NCI-H1436 (cell line): ENCODE measurements at places on chromosomes 11 and 22.

GRCh38 chr11:125918140-125918840 lies 14.0 kb downstream of the DDX25 start:
- DNase-seq: no peak

DNA sequence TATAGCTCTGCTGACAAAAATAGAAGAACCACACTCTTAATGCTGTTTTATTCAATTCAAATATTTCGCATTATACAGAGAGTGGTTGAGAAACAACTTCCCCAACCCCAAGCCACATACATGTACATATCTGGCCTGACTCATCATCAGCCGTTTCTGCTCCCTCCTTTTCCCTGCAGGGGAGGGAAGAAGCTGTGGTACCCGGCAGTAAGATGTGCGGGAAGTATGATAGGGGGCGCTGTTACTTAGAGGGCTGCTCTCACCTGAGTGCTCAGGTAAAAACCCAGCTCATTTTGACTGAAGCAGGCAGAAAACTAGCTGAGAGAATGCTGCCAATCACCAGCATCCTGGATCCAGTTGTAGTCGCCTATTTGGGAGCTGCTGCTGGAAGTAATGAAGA lies 85.5 kb downstream of the NELL1 start:
- DNase-seq: peak; percentile 11

DNA sequence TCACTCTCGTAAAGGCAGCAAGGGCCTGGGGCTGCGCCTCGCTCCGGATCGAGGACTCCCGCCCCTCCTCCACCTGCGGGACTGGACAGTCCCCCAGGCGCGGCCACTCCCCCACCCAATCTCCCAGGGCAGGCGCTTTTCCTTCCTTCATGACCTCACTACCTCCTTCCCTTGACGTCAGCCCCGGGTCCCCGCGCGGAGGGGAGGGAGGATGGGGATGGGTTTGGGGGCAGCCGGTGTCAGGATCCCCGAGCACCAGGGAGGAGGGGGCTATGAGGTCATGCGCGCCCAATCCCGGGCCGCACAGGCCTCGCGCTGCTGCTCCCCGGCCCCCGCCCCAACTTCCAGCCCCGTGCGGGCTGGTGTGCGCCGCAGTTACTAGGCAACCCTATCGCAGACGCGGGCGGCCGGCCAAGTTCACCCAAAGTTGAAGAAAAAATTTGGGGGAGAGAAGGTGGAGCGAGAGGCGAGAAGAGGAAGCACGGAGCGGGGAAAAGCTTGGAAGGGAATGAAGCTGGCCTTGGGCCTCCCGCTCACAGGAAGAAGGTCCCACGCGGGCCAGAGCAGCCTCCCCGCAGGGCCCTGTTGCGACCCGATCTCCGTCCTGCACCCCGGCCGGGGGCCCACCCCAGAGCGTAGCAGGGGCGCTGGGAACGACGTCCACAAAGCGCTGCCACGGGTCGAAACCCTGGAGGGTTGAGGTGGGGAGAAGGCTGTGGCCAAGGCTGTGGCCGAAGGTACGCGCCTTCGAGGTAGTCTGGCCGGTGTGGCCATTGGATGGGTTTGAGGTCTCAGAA lies 8.3 kb downstream of the WT1 start:
- no peak for DNase-seq

DNA sequence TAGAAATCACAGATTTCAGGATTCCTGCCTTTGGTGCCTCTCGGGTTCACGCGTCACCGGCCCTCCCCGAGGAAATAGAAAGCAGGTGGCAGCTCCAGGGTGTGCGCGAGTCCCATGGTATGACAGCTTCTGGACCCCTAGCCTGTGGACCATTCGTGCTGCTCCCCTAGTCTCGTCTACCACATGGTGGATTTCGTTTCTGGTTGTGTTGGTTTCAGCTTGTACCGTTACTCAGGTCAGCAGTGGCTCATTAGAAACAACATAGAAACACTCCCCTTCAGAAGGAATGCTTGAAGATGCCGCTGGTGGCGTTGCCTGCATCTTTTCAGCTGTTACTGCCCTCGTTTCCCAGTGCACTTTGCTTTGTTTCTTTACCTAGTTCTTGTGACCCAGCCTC lies 700 bp downstream of the TTC17 start:
- DNase-seq: no peak

- no peak for DNase-seq
Measured at GRCh38 chr11:116918925-116919655, 81.7 kb upstream of the APOA1 start.

DNA sequence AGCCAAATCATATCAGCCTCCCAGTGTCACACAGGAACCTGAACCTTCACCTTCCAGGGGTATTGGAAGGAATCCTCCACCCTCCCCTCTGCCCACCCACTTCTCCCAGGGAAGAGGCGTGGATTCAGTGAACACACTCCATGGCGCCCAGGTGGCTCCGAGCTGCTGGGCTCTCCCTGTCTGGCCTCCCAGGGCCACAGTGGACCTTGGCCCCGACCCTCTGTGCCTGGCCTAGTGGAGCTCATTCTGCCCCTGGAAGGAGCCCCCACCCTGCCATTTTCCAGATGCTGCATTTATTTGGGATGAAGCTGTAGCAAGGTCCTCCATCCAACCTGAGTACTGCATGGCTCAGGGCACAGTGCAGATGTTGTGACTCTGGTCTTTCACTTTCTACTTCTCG lies 1340.1 kb downstream of the TBC1D22A start:
- DNase-seq: no peak

- no peak for DNase-seq
Measured at GRCh38 chr22:44883011-44883421, 126.8 kb downstream of the PHF21B start.

DNA sequence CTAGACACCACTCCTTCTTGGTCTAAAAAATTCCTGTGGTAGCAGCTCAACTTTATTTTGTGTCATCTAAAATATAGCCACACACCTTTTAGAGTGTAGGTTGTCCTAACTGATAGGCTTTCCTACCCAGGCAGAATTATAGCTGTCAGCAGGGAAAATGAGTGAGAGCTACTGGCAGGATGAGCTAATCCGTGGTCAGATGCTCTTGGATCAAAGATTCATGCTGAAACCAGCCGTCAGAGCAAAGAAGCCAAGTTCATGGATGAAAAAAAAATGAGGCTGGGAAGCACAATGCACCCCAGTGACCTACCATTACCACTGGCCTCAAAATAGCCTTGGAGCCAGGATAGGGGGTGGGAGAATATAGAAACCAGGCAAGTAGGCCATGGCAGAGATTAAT lies 113.1 kb upstream of the BLID start:
- no peak for DNase-seq

- no peak for DNase-seq
Measured at GRCh38 chr22:28917747-28918549, 34.6 kb downstream of the ZNRF3 start.

DNA sequence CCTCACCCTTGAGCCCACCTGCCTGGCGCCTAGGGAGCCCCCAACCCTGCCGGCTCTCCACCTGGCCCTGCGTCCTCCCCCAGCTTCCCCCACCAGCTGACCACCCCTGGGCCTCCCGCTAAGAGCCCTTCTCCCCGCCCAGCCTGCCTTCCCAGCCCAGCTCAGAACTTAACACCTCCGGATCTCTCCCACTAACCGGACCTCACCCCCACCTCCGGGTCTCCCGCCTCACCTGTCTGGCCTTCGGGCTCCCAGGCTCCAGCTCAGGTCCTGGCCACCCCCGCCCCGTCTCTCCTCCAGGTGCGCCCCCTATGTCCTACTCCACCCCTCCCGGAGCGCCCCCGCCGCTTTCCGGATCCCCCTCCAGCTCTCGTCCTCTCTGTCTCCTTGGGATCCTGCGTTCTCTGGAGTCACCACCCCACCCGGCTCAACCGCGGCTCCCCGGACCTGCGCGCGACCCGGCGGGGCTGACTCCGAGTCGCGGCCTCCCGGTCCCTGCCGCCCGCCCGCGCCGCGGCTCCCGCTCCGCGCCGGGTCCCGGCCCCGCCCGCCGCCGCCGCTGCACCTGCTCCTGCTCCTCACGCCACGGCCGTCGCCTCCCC lies at the start of gene KCNJ11:
Gene KCNJ11, minus strand, starts transcription at position 51 of the 602 bp plus-strand sequence. CDS start 568 bp downstream, outside the sequence.
- no peak for DNase-seq

DNA sequence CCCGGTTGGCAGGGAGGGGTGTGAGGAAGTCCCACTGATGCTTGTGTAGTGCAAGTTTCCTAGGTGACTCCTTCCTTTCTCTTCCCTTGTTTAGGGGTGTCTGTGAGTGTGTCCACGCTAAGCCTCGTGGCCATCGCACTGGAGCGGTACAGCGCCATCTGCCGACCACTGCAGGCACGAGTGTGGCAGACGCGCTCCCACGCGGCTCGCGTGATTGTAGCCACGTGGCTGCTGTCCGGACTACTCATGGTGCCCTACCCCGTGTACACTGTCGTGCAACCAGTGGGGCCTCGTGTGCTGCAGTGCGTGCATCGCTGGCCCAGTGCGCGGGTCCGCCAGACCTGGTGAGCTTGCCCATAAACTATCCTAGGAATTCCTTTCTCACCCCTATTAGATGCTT lies 10.4 kb downstream of the CCKBR start:
- no peak for DNase-seq

- no peak for DNase-seq
Measured at GRCh38 chr11:130536106-130537040, 87.9 kb downstream of the ADAMTS15 start.

GRCh38 chr11:1819074-1819473 lies 15.7 kb upstream of the SYT8 start:
- no peak for DNase-seq

DNA sequence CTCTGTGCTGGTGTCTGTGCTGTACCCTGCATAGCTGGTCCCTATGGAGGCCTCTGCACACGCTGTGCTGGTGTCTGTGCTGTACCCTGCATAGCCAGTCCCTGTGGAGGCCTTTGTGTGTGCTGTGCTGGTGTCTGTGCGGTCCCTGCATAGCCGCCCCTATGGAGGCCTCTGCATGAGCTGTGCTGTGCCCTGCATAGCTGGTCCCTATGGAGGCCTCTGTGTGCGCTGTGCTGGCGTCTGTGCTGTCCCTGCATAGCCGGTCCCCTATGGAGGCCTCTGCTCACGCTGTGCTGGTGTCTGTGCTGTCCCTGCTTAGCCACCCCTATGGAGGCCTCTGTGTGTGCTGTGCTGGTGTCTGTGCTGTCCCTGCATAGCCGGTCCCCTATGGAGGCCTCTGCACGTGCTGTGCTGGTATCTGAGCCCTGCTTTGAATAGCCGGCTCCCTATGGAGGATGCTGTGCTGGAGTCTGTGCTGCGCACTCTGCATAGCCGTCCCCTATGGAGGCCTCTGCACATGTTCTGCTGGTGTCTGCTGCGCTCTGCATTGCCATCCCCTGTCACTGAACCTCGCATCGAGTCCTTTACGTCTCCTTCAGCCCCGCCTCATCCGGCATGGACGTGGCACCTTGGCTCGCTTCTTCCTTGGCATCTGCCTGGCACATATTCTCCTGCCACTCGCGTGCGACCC lies 6.2 kb downstream of the NADSYN1 start:
- DNase-seq: no peak

DNA sequence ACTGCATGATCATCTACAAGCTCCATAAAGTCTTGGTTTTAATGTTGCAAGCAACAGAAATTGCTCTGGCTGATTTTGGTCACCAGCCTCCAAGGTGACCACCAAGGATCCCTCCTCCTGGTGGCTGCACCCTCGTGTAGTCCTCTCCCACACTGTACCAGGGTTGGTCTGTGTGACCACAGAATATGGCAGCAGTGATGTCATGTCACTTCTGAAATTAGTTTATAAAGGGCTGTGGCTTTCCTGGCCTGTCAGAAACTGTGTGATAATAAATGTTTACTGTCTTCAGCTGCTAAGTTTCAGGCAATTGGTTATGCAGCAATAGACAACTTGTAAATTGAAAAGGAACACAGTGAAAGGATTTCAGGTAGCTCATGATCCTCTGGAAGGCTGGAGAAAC lies 5.3 kb upstream of the PRDM11 start:
- no peak for DNase-seq

- no peak for DNase-seq
Measured at GRCh38 chr11:4960877-4961276, 5.4 kb upstream of the OR51A2 start.

- no peak for DNase-seq
Measured at GRCh38 chr11:66845876-66846212, 2.6 kb downstream of the RCE1 start.

- no peak for DNase-seq
Measured at GRCh38 chr22:41772645-41773044, 27.8 kb upstream of the CCDC134 start.

DNA sequence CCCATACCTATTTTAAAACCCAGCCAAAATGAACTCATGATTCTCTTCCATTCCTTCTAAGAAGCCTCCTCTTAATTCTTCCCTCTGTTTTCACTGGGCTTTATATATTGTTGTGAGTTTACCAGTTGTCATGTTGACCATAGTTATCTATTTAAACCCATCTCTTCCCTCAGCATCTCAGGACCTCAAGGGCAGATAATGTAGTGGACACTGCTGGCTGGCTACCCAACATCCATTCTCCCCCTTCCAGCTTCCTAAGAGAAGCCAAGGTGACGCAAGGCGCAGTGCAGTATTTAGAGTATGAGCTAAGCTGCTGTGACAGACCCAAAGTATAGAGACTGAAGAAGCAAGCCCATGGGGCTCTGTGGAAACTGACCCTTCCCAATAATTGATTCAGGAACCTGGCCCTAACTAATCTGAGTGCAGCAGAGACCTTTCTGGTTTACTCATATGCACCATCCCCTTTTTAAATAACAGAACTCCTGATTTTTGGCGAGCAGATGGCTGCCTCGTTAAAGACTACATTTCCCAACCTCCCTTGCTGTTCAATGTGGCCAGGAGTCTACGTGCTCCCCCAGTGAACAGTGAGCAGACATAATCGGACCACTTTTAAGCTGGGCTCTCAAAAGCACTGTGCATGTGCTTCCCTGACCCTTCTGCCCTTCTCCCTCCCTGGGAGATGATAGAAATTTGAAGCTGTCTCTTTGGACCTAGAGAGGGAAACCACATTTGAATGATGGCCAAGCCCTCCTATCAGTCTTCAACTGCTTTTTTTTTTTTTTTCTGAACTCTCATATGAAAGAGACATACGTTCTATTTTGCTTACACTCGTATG lies 28.1 kb upstream of the CREB3L1 start:
- DNase-seq: no peak

GRCh38 chr11:61336171-61336935 lies 3.3 kb downstream of the TKFC start:
- DNase-seq: peak; percentile 77

GRCh38 chr22:39278040-39278439 lies 33.3 kb upstream of the PDGFB start:
- DNase-seq: no peak

DNA sequence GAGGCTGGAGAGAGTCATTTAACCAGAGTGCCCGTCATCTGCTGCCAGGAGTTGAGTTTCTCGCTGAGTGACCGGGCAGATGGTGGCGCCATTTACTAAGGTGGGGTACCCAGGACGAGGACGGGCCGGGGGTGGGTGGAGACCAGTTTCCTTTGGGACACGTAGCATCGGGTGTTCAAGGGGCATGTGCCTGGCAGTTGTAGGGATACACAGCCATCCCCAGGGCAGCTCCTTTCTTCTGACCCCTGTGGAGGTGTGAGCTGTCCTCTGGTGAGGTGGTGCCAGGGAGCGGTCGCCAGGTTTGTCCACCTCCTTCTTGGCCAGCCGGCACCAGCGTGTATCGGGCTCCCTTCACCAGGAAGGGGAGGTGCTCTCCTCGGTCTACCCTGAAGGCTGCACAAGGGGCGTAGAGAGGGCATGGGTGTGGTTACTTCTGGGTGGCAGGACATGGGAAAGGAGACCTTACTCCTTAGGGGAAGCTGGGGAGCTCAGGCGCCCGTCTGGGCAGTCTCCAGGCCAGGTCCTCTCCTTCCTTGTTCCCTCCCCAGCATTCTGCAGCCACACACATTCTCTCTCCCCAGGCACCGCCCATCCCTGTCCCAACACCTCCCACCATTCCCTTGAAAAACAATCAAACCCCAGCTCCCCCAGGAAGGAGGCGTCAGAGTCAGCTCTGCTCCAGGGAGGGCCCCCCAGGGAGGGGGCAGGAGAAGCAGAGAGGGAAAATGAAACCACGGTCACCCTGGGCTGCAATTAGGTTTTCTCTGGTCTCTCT lies 10.3 kb upstream of the MB start:
- peak; percentile 42 for DNase-seq

GRCh38 chr11:72244361-72245262 lies 636 bp upstream of the PHOX2A start:
- DNase-seq: no peak
